ENCODE measurements at places on chromosomes 4 and X.

DNA sequence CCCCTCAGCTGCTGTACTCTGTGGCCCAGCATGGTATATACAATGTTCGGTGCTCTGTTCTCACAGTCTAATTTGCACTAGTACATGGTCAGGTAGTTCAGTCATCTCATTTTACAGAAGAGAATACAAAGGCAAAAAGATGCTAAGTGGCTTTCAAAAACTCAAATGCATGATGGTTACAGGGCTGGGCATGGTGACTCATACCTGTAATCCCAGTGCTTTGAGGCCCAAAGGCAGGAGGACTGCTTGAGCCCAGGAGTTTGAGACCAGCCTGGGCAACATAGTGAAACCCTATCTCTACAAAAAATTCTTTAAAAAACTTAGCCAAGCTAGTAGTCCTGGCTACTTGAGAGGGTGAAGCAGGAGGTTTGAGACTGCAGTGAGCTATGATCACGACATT, 210.5 kb upstream of the KIT start:
- DNase-seq = no peak

DNA sequence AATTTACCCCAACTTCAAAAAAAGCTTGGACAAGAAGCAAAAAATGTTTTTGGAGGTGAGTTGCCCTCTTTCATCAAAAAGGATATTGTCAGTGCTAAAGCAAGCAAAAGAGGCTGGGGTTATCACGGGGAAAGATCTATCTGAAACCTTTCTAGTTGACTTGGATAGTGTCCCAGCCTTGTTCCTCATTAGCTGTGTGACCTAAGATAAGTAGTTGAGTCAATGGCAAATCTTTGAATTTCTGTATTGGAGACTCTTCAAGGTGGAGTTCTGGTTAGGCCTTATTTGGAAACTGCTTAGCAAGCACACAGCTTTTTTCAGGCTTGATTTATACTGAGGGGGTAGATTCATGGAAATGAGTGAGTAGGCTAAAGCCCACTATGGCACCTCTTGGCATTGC, 271.6 kb downstream of the GRIA3 start:
- no peak for DNase-seq

DNA sequence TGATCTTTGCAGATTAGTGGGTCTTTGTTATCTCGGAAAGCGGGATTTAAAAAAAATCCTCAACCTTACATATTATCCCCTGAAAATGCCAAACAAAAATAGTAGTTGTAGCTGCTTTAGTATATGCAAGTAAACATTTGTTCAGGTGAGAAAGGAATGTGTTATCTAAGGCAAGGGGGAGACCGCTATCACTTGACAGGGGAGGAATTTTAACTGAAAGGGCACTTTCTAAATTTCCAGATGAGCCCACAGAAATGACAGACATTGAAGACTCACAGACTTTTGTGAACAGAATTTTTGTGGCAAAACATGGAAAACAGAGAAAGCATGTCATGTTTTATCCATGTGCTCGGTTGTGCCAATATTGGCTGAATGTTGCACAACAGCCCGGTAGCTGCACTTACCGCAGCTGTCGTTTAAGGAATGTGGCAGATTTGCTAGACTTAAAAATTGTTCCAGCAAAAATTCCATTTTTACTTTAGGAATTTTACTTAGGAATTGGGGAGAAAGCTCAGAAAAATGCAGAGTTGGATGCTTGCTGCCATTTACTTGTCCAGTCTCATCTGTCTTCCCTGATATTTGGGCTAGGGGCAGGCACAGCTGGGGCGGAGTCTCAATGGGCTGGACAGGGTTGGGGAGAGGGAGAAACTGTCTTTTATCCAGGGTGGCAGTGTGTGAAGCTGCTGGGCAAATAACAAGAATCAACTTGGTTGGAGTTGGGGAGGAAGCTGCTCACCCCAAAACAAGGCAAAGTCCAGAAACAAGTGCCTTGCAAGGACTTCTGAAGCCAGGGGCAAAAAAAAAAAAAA, 94.6 kb upstream of the RPS6KA3 start:
- peak; percentile 52 for DNase-seq

DNA sequence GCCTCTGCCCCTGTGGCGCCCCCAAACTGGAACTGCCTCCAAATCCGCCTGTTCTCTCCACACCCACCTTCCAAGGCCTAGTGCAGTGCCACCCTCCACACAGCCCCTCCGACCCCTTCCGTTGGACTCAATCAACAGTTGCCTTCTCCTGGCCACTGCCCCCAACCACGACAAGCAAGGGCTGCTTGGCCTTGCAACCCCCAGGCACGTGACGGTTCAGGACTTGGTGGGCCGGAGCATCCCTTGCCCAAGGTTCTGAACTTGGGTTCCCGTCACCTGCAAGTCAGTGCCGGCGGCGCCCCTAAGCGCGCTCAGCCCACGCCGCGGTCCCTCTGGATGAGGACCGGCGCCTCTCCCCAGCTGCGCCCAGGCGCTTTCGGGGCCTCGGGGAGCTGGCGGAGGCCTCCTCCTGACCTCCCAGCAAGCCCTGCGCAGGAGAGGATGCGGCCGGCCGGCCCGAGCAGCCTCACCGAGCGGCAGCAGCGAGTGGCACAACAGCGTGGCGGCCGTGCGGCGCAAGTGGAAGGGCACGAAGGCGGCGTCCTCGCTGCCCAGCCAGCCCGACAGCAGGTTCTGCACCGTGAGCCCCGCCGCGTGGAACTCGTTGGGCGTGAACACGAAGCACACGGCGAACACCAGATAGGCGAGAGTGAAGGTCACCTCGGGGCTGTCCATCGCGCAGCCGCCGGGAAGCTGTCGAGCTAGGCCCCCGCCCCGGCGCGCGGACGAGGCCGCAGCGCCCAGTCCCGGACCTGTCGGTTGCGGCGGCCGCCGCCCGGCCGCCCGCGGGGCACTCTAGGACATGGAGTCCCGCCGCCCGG, 750 bp downstream of the TMEM129 start:
- peak; percentile 63 for DNase-seq

GRCh38 chr4:38396845-38397547, 267.0 kb upstream of the KLF3 start:
- no peak for DNase-seq

GRCh38 chr4:5708449-5709206, at the start of gene EVC2:
Gene EVC2 (minus strand): TSS chr4:5708559. CDS start chr4:5708513, 46 bp downstream.
- DNase-seq = peak; percentile 56

- no peak for DNase-seq
Observed at GRCh38 chr4:7121174-7121573, 53.3 kb upstream of the GRPEL1 start.

DNA sequence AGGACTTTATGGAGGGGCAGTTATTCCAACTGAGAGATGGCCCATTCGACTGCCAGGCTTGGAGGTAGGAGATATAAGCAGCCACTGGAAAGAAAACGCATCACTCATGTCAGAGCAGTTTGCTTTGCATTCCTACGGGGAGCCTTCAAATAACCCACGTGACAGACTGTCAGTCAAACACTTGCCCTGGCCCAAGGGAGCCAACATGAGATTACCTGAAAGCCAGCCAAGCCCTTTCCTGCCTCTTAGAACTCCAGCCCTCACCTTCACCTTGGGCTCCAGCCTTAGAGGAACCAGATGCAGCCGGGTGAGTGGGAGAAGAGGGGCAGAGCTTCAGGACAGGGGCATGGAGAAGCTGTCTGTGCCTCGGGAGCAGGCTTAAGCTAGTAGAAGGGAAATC, 95.3 kb upstream of the CXCL13 start:
- DNase-seq = no peak

DNA sequence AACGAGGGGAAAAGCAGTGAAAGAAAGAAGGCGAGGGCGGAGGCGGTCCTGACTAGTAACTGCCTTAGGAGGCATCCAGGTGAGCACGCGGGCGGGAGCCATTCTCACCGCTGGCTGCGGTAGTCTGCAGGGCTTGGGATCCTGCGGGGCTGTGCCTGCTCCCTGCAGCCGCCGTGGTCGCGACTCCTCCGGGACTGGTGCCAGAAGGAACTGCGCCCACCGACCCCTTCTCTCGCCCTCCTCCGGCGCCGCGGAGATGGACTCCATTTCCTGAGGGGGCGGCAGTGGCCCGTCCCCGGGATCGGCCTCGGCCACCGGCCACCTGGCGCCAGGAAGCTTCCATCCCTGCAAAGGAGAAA, 543 bp downstream of the NFXL1 start:
- DNase-seq = peak; percentile 26

DNA sequence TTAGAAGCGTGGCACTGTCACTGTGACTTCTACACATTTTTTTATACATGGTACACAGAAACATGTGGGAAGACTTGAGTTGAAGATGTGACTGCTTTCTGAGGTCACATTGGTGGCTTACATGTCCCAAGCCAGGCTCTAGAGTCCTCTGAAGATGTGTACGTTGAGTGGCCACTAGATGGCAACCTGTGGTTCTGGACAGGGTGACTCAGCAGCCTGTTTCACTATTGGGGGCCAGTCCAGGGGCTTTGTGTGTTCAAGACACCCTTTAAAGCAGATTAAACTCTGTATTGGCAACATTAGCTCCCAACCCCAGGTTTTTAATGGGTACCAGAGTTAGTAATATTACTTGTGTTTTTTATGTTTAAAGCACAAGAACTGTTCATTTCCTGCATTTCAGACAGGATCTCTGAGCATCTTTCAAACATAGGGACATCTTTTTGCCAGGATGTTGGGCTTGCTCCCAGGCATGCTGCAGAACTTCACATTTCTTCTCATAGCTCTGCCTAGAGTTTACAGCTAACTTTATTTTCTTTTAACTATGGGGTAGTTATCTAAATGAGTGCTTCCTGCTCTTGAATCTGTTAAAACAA, 53.0 kb downstream of the DCUN1D4 start:
- peak; percentile 85 for DNase-seq

- no peak for DNase-seq
Observed at GRCh38 chrX:108130889-108131288, 39.3 kb downstream of the ATG4A start.

- peak; percentile 60 for DNase-seq
Observed at GRCh38 chr4:3483471-3483921, 20.4 kb downstream of the DOK7 start.

DNA sequence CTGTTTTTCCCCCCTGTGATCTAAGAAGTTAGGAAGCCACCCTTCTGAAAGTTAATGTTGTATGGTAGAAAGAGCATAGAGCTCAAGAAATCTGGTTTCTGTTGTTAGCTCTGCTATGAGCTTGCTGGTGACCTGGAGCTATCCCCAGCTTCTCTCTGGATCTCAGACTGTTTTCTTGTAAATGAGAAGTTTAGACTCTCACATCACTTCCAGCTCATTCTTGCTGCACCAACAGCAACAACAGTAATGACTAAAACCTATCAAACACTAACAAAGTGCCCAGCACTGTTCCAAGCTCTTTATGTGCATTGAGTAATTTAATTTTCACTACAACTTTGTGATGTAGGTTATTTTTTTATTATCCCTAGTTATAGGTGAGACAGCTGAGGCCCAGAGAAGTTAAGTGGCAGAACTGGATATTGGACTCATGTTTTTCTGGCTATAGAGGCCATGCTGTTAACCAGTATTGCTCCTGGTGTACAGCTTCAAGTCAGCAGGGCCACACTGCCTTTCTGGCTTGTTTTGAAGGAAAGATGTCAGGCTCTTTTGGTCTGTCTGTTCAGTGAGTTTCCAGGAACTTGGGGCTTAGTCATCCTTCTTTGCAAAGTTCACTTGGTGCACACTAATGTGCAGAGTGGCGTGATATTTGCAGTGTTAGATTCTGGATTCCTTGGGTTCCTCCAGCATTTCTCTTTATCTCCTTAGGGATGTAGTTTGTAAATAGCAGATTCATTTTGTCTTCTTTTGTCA, 27.8 kb upstream of the TMEM164 start:
- DNase-seq = peak; percentile 22

- DNase-seq = peak; percentile 38
Observed at GRCh38 chr4:77003400-77003799, 53.8 kb downstream of the SEPTIN11 start.

DNA sequence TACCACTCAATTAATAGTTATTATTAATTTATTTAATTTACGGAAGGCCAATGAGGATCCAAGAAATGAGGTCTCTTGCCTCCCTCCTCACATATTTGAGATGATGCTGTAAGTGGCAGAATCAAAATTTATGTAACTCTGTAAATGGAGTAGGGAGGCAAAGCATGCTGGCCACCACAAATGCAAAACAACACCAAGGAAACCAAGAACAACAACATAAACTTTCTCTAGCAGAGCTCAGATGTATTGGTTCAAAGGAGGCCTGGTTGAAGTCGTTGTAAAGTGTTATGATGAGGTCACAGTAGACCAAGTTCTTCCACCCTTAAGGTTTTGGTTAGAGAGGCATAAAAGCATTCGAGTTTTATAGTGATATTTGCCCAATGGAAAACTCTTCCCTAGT, 194.8 kb upstream of the FAT1 start:
- DNase-seq = peak; percentile 87

GRCh38 chr4:819401-820229, 6.3 kb downstream of the CPLX1 start:
- no peak for DNase-seq

DNA sequence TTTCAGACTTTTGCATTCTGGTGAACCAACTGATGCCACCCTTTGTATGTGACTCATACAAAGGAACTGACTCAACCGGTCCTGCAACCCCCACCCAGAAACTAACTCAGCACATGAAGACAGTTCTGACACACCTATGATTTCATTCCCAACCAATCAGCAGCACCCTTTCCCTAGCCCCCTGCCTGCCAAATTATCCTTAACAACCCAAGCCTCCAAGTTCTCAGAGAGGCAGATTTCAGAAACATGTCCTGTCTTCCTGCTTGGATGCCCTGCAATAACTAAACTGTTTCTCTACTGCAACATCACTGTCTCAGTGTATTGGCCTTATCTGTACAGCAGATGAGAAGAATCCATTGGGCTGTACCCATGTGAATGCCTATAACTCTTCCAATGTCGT, 284.7 kb downstream of the CAMK2D start:
- DNase-seq = no peak

DNA sequence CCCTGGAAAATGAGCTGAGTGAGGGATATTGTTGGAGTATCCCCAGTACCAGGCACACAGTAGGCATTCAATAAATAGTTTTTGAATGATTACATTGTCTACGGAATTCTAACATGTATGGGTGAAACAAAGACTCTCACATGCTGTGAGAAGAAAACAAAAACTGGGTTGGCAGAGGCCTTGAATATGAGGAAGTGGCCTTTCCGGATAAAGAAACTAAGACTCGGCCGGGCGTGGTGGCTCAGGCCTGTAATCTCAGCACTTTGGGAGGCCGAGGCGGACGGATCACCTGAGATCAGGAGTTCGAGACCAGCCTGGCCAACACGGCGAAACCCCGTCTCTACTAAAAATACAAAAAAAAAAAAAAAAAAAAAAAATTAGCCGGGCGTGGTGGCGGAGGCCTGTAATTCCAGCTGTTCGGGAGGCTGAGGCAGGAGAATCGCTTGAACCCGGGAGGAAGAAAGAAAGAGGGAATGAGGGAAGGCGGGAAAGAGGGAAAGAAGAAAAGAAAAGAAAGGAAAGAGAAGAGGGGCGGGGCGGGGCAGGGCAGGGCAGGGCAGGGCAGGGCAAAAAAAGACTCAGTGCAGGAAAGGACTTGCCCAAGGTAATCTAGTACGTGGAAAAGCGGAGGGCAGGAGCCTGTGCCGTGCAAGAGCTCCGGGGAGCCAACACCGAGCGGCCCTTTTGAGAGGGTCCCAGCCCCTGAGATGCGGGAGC, 689 bp upstream of the TMA16 start:
- no peak for DNase-seq
